HL-60 (cell line): ENCODE measurements at places on chromosomes 12 and 14.

DNA sequence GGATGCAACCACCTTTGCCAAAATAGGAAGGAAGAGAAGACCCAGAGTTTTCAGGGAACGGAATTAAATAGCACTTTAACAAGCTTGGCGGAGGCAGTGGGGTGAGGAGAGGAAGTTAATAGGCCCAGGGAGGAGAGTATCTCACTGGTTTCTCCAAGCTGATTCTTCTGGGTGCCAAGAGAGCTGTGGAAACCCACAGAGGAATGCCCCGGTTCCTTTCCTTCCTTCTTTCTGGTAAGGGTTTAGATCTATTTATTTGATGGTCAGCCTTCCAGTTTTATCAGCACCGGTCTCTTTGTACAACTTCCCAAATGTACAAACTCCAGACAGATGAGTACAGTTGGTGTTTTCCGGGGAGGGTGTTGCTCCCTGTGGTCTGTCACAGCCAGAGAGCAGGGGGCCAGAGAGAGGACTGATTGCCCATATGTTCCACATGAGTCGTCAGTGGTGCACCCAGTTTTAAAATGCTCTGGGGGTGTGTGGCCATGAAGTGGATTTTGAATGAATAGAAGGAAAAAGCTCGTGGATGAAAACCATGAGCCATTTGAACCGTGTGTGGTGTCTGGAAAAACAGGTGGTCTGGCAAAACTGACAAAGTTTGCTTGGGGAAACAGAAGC, 26.6 kb downstream of the PRKCH start:
- no peak for DNase-seq

DNA sequence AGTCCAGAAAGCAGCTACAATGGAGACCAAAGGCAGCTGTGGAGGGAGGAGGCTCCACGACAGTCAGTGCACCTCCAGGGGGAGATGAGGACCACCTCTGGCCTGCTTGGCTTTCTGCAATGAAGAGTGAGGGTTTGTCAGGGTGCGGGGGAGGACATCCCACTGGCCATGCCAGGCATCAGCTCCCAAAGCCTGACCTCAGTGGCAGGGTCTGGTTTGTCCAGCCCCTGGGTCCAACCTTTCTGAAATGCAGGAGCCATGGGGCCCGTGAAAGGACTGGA, 35.2 kb downstream of the SLC6A12 start:
- no peak for DNase-seq

GRCh38 chr12:26822026-26822425, 11.0 kb downstream of the ITPR2 start:
- DNase-seq, result no peak

DNA sequence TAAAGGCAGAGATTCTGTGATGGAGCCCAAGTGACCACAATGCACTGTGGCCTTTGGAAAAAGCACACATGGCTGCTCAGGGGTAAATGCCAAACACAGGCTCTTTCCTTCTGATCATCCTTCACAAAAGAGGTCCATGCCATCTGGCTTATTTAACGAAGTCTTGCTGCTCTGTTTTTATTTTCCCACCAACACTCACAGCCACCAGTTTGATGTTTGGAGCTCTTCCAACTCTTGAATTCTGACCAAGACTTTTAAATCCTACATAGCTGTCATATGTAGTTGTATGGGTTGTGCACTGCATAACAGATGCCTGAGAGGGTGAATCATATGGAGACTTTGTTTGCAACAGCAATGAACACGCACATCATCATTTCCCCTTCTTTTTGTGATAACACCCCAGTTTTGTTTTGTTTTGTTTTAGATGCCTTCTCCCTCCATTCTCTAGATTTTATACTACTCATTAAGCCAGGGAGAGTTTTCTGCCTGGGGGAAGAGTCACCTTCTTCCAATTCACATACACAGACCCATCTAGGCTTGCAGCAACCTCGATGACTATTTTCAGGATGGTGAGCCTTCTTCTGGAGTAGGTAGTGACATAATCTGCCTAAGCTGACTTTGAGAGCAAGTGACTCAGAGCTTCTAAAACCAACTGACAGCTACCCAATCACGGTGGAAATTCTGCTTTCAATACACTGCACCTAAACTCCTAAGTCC, 145.2 kb upstream of the WSCD2 start:
- no peak for DNase-seq

GRCh38 chr14:92646952-92647796, 101.3 kb downstream of the LGMN start:
- no peak for DNase-seq

- DNase-seq, result no peak
Observed at GRCh38 chr12:12975322-12976077, 23.5 kb upstream of the GPRC5D start.

- DNase-seq, result no peak
Observed at GRCh38 chr14:22882529-22883172, 371 bp upstream of the REM2 start.

- DNase-seq, result no peak
Observed at GRCh38 chr12:14403711-14404196, 38.3 kb downstream of the ATF7IP start.

GRCh38 chr14:99356031-99356608, 84.1 kb upstream of the BCL11B start:
- DNase-seq, result no peak

- DNase-seq, result peak; percentile 60
Observed at GRCh38 chr12:4855121-4855924, 54.4 kb upstream of the KCNA1 start.

GRCh38 chr14:101474563-101475455, 86.5 kb upstream of the DIO3 start:
- DNase-seq, result no peak

- DNase-seq, result no peak
Observed at GRCh38 chr12:125387206-125387605, 322.0 kb downstream of the AACS start.

DNA sequence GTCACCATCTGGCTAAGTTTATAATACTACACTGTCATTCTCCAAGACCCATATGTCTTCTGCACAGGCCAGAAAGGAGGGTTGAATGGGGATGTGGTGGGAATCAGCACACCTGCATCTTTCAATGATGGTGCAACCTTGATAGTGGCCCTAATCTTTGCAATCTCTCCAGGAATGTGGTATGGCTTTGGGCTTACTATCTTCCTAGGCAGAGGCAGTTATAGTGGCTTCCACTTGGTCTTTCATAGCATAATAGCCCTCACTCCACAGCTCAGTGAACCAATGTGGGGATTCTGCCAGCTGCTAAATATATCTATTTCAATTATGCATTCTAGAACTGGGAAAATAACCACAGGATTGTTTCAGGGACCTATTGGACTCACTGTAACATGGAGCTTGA, 61.8 kb upstream of the ATP2B1 start:
- DNase-seq, result no peak

- DNase-seq, result no peak
Observed at GRCh38 chr12:57166971-57167371, 19.6 kb upstream of the LRP1-AS start.

DNA sequence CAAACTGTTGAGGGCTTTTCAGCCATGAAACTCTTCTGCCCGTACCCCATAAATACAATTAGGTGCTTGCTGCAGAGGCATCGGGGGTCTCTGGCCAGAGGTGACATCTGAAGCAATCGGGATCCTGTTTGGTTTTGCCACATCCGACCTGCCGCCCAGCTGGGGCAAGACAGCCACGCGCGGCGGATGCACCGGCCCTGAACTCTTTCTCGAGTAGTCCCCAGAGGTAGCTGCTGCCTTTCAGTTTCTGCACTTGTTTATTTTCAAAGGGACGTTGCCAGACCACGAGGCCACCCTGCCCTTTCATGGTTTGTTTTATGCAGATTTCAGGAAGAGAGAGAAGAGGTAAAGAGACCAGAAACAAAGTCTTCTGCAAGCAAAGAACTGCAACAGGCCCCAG, 10.6 kb upstream of the MLXIP start:
- DNase-seq, result no peak

GRCh38 chr12:49564686-49565405, 3.1 kb downstream of the MCRS1 start:
- DNase-seq, result no peak

DNA sequence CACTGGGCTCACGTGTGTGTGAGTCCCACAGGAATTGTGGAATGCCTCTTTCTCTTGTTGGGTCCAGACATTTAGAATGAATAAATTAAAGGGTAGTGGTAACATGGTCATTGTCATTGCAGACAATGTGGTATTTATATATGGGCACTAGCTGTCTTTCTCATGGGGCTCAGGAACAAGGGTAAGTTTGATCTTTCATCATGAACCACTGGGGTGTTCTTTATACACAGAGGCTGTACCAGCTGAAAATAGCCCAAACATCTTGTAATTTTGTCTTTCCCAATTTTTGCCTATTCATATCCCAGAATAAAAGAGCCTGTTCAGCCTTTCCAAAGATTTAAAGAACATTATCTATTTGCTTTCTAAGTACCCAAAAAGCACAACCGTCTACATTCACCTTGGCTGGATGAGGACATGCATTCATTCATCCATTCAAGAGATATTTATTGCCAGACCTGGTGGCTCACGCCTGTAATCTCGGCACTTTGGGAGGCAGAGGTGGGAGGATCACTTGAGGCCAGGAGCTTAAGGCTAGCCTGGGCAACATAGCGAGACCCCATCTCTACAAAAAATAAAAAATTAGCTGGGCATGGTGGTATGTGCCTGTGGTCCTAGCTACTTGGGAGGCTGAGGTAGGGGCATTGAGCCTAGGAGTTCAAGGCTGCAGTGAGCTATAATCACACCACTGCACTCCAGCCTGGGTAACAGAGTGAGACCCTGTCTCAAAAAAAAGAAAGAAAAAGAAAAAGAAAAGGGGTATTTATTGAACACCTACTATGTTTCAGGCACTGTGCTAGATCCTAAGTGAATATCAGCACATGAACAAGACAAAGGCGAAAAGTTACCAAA, 4.4 kb upstream of the FOS start:
- no peak for DNase-seq

GRCh38 chr12:120453977-120454376, 7.7 kb downstream of the GATC start:
- no peak for DNase-seq

GRCh38 chr14:80872645-80873044, 68.9 kb downstream of the CEP128 start:
- no peak for DNase-seq

DNA sequence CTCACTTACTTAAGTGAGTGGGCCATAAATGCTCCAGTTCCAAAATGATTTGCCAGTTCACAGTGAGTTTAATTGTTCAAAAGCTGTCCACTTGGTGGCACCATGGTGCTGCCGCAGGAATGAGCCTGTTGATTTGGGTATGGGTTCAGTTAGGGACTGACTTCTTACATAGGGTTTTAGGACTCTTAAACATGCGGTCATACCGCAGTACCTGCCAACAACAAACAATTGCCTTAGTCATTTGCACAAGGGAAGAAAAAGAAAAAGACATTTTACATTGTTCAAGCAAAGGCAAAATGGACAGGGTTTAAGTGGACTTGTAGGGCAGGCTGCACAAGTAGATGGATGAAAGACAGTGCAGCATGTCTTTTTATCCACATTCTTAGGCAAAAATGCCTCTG, 80.0 kb upstream of the DBX2 start:
- DNase-seq, result peak; percentile 11

GRCh38 chr14:102870994-102871831, 51.2 kb upstream of the AMN start:
- no peak for DNase-seq
